ENCODE measurements at places on chromosomes 5 and 9.

GRCh38 chr9:88388886-88389605, 802 bp downstream of the SPIN1 start:
- no peak for DNase-seq

- DNase-seq: no peak
Observed at GRCh38 chr5:157870837-157871834, 12.2 kb upstream of the CLINT1 start.

DNA sequence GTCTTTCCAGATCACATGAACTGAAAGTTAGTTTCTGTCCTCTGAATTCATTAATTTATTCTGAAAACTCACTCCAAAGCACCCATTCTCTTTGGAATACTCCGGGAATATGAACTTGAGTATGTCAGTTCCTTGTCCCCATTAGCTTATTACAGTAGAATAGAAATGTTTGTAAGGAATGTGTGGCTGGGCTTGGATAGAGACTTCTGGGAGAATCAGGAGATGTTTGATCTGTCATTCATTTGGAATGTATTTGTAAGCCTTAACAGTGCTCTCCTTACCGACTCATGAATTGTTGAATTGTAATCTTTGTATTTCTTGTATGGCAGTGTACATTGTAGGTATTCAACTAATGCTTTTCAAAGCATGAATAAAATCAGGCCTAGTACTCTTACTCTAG, 548.4 kb downstream of the LRRC70 start:
- no peak for DNase-seq

DNA sequence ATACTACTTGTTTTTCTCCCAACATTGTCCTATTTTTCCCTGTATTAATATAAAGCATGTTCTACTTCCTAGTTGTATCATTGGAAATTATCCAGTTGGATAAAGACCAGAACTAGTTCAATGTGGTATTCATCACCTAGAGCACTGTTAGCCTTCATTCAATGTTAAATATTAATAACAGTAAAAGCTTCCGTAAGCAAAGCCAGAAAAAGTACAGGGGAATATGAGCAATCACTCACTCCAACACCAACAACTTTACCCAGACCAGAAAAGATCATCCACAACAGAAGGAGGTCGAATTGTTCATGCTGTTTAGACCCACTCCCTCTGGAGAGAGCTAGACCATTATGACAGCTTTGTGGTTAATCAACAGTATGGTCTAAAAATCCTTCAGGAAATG, 728.4 kb downstream of the MAT2B start:
- no peak for DNase-seq

Data from stimulated activated CD4-positive, alpha-beta T cell treated with anti-CD3 and anti-CD28 coated beads, TNF-alpha, amount 100 ng/mL, for 1 hour (primary cell).